ENCODE measurements at places on chromosomes 5 and 9.

GRCh38 chr5:124844371-124844920, 98.0 kb upstream of the ZNF608 start:
- no peak for DNase-seq

- DNase-seq: no peak
Measured at GRCh38 chr9:136239135-136239982, 6.3 kb downstream of the QSOX2 start.

- DNase-seq: no peak
Measured at GRCh38 chr5:159061179-159061796, 38.4 kb downstream of the EBF1 start.

DNA sequence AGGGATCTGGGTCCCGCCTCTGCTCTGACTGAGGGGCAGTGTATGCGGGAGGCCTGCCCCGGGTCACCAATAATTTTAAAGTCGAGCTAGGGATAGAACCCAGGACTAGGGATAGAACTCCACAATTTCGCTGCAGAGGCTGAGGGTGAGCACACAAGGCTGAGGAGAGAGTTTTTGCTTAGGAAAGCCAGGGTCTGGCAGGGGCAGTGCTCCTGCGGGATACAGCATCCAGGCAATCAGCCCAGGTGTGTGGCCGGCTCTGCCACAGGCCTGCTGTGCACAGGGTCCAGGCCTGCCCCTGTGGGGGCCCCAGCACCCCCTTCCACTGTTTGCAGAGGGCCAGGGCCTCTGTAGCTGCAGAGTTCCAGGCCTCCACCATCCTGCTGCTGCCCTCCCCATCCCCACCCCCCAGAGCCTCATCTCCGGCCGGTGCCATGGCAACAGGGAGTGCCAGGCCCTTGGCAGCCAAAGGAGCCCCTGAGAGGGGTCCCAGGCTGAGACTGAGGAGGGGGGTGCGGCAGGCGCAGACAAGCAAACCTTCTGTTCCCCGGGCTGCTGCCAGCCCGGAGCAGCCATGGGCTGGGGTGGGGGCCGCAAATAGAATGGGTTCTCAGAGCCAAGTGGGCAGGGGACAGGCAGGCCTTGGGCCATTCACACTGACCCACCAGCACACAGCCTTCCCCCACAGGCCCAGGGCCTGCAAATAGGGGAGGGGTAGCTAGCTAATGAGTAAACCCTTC, 8.6 kb downstream of the PDGFRB start:
- DNase-seq: no peak

DNA sequence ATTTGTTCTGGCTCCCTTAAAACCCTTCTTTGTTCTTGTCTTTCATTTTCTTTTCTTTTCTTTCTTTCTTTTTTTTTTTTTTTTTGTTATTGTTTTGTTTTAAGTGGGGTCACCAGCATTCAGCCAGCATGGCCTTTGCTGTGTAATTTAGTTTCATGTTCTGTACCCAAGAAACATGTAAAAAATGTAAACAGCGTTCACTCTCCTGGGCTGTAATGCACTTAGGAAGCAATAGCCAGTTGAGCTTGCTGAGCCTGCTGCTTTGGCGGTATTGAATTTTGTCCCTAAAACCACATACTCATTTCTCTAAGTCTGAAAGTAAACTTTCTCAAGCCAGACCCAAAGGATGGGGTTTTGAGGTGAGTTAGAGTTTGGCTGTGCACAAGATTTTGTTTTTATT, 158.6 kb downstream of the PAPPA start:
- DNase-seq: no peak

GRCh38 chr9:78676623-78677022, 379.7 kb downstream of the PSAT1 start:
- DNase-seq: no peak

DNA sequence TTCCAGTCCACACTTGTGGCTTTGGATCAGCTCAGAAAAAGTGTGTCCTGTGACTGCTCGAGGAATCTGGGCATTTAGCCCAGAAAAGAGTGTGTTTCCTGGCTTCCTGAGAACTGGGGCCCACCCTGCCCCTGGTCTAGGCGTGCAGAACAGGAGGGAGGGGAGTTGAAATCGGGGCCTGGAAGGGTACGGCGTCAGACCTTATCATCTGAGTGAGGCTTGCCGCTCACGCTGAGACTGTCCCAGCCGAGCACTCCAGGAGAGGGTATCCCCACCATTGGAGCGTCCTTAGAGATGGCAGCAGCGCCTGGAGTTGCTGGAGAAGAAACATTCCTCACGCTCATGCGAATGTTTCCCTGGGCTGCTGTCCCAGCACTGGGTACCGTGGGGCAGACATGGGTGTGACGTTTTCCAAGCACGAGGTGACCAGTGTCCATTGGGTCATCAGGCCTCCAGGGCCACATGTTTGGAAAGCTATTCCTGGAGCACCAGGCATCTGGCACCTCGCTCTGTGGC, 22.5 kb downstream of the NEK6 start:
- no peak for DNase-seq

- no peak for DNase-seq
Measured at GRCh38 chr5:151463137-151464029, 16.0 kb downstream of the SLC36A1 start.

Measured in AG04450 (cell line).